COLO829 (cell line): ENCODE measurements at places on chromosomes 1 and 21.

DNA sequence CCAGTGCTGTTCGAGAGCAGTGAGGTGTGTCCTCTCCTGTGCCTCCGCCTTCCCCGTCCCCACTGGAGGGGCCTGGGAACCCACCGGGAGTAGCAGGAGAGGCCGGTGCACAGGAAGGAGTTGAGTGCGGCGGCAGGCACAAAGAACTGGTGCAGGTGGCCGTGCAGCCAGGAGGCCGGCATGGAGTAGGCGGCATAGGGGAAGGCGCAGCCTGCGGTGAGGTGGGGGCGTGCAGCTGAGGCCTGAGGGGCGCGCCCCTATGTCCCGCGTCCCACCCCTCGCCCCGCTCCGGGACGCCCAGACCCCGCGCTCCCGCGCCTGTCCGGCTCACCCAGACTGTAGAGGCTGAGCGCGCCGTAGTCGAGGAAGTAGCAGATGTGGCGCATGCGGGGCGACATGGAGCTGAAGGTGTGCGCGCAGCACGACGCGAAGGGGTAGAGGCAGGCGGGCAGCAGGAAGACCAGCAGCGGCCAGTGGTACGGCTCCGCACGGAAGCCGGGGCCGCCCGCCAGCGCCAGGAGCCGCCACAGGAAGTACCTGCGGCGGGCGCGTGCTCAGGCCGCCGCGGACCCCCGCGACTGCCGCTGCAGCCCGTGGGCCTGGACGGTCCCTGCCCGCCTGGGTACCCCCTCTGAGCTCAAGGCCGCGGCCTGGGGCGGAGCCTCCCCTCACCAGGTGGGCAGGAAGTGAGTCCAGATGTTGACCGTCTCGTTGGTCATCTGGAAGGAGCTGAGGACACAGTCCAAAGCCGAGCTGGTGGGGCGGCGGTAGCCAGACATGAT lies 2.2 kb downstream of the PAQR6 start:
- no peak for DNase-seq

DNA sequence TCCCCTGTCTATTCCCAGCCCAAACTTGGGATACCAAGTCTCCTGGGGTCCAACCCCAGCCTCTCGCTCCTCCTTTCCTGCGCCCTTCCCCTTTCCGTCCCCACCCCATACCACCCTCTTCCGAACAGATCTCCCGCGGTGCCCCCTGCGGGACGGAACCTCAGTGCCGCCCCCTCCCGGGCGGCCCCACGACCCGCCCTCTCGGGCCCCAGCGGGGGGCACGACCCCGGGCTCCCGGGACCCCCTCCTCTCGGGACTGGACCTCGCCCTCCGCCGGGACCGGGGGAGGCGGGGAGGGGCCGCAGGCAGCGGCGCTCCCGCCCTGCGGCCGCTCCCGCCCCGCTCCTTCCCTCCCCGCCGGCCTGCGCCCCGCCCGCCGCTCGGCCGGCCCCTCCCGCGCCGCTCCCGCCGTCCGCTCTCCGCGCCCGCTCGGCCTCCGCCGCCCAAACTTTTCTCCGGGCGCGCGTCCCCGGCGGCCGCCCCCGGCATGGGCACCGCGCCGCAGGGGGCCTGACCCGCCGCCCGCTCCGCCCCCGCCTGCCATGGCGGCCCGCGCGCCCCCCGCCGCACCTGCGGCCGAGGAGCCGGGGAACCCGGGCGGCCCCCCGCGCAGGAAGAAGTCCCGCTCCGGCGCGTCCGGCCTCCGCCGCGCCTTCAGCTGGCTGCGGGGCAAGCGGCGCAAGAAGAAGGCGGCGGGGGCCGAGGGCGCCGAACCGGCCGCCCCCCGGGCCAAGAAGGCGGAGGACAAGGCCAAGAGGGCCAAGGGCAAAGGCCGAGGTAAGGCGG lies 39.0 kb upstream of the SYNC start:
- no peak for DNase-seq

- no peak for DNase-seq
Observed at GRCh38 chr1:107057197-107058133, 991 bp downstream of the PRMT6 start.

DNA sequence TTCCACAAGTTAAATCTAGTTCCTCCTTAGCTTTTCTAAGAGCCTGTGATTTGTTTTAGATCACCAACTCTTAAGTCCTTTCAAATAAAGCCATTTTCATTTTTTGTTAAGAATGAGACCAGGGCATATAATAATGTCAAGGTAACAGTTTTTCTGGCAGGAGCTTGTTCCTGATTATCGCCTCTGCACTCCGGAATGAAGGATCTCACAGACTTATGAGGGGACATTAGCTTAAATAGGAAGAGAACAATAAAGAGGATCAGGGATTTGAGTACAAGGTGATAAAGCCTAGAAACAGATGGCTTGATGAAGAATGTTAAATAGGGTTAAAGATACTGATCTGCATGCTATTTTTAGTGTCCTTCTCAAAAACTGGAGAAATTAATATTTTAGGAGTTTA lies 13.6 kb upstream of the OTUD7B start:
- DNase-seq = no peak

DNA sequence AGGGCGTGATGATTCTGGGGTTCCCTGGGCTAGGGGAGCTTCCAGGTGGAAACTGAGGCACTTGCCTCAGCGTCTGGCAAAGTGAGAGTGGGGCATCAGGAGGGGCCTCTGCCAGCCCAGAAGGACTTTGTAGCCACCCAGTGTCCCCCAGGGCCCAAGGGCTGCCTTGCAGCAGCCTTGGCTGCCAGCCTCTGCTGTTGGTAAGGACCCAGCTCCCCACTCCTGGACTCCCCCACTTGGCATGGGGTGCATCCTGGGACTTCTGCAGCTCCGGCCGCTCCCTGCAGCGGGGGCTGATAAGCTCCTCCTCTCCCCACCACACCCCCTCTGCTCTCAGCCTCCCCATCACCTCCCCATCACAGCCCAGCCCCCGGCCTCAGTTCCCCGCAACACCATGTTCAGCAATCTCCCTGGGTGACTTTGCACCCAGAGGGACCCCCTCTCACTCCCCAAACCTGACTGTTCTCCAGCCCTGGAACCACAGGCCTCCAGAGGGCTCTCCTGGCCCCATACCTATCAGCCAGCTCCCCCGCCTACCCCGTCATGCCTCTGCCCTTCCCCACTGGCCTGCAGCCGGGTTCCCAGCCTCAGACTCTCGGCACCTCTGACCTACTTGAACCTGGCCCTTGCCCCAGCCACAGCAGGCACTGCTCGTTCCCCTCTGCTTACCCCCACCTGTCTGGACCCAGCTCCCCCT lies 113.0 kb downstream of the CRYAA start:
- DNase-seq = no peak

GRCh38 chr1:6688757-6689156 lies 12.9 kb downstream of the DNAJC11 start:
- DNase-seq = no peak

DNA sequence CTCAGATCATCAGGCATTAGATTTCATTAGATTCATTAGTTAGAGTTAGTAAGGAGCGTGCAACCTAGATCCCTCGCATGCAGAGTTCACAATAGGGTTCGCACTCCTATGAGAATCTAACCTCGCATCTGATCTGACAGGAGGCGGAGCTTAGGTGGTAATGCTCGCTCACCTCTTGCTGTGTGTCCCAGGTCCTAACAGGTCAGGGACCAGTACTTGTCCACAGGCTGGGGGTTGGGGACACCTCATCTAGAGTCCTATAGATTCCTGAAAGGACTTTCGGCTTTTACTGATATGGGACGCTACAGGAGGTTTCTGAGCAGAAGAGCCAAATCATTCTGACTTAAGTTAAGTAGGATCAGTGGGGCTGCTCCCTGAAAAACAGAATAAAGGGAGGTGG lies 91.4 kb downstream of the AKT3 start:
- DNase-seq = no peak

- DNase-seq = no peak
Observed at GRCh38 chr21:46088189-46088588, 9.7 kb upstream of the COL6A2 start.

DNA sequence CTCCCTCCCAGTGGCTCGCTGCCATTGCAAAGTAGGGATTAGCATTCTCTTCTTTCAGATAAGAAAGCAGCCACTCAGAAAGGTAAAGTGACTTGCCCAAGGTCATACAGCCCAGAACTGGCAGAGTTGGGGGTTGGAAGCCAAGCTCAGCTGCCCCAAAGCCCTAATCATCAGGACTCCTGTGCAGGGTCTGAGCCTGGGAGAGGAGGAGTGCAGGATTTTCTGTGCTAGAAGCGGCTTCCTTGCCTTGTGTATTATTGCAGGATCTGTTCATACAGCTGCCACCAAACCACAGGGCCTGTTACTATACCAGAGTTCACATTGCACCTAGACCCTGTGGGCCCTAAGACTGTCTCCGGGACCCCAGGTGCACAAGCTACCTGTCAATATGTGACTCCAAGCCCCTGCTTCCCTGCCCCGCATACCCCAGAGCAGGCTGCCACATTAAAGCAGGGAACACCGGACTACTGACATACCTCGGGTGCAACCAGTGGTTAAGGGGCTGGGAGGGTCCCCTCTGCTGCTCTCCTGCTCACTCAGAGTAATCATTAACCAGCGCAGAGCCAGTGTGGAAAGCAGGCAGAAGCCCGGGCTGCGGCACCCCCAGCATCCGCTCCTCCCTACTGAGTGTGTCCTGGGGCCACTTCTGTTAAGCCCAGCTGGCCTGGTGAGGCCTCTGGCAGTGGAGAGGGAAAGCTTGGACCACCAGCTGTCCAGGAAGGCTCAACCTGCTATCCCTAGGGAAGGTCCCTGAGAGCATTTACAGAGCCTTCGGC lies 15.8 kb downstream of the HSPG2 start:
- no peak for DNase-seq

GRCh38 chr1:235011064-235011598 lies 117.5 kb downstream of the TOMM20 start:
- DNase-seq = no peak

- no peak for DNase-seq
Observed at GRCh38 chr21:41381731-41382130, 19.9 kb downstream of the MX2 start.

DNA sequence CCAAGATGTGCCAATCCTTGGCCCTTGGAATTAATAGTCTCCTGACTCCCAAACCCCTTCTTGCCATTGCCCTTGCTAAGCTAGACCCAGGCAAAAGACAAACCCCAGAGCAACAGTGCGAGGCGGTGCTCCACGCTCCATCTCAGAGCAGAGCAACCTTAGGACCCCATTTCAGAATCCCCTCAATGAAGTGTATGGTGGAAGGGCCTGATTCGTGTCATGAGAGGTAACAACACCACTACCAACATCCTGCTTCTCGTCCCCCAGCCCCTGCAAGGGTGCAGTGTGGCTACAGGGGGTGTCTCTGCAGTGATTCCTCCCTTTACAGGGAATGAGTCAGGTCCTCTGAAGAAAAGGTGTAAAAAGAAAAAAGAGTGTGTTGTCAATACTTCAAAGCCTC lies 103.9 kb upstream of the IRF2BP2 start:
- no peak for DNase-seq

DNA sequence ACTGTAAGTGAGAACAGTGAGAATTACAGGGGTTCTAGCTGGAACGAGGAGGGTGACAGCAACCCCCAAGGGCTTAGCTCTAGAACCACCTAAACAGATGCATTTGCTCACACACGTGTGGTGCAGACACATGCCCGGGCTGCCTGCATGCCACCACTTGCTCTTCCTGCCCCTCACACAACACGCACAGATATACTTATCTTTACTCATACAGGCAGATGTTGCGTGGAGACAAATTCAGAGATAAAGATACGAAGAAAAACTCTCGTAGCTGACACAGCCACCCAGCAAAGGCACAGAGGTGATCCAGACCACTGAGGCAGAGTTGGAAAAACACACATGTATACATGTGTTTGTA lies 13.5 kb downstream of the VANGL1 start:
- no peak for DNase-seq

- DNase-seq = no peak
Observed at GRCh38 chr21:21052672-21053071, 54.5 kb downstream of the NCAM2 start.

- DNase-seq = no peak
Observed at GRCh38 chr1:9689971-9690381, 38.4 kb downstream of the PIK3CD start.

DNA sequence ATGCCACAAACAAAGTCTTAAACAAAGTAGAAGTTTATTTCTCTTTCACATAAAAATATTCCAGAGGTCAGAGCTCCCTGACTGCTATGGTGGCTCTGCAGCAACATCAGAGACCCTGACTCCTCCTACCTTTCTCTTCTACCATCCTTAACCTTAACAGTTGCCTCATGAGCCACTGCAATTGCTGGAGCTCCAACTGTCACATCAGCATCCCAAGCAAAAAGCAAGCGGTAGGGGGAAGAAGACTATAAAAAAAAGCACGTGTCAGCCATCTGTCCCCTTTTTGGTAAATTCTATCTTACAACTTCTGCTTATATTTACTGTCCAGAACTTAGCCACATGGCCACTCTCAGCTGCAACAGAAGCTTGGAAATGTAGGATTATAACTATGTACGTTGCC lies 21.8 kb upstream of the H6PD start:
- no peak for DNase-seq

GRCh38 chr1:154777154-154777553 lies 92.9 kb downstream of the KCNN3 start:
- DNase-seq = peak; percentile 63

- no peak for DNase-seq
Observed at GRCh38 chr1:174103766-174104165, 55.6 kb upstream of the RABGAP1L start.

GRCh38 chr1:43835082-43836021 lies 98.2 kb upstream of the ARTN start:
- DNase-seq = peak; percentile 84
